ENCODE measurements at places on chromosomes 7 and 10.

DNA sequence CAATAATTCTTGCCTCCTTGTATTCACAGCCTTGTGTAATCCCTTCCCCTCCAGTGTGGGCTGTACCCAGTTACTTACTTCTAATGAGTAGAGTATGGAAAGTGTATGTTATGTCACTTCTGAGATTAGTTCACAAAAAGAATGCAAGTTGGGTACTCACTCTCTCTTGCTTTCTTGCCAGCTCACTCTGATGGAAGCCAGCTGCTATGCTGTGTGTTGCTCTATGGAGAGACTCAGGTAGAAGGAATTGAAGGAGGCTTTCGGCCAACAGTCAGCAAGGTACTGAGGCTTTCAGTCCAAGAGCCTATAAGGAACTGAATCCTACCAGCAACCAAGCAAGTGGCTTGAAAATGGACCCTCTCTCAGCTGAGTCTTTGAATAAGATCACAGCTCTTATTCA lies 9.7 kb upstream of the BICC1 start:
- no peak for DNase-seq

- no peak for DNase-seq
Observed at GRCh38 chr7:1455955-1456354, 3.3 kb downstream of the MICALL2 start.

GRCh38 chr7:92685136-92686042 lies 95.2 kb upstream of the FAM133B start:
- peak; percentile 25 for DNase-seq

GRCh38 chr7:47405921-47406800 lies 175.8 kb downstream of the TNS3 start:
- DNase-seq: no peak

GRCh38 chr10:126569513-126570244 lies 100.8 kb downstream of the C10orf90 start:
- no peak for DNase-seq

- DNase-seq: no peak
Observed at GRCh38 chr7:116426428-116427156, 72.9 kb upstream of the CAV2 start.

DNA sequence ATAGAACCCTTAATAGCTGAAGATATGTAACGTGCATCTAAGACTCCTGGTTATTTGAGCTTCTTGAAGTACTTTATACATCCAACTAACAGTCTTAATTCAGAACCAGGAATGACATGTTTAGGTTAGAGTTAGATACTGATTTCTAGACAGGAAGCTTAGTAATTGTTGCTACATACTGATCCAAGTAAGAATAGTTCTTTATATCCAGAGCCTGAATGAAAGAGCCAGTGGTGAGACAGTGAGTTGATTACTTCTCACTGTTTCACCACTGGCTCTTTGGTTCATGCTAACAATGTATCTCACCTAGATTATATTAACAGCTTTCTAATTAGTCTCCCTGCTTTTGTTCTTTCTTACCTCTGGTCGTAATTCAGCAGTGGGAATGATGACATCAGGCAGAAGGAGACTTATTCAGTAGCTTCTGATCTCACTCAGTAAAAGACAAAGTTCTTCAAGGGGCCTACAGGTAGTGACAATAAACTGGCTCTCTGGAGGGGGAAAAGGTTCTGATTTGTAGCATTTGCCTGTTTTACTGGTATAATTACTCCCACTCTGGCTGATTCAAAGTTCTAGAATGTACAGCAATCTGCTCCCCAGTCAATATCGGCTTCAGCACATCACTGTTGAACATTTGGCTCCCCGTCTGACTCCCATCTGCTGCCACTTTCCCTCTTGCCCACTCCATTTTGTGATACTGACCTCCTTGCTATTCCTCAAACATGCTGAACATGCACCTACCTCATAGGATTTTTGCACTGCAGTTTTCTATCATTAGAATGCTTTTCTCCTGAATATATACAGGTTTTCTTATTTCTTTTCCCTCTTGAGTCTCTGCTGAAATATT lies 29.1 kb downstream of the MCU start:
- DNase-seq: no peak

DNA sequence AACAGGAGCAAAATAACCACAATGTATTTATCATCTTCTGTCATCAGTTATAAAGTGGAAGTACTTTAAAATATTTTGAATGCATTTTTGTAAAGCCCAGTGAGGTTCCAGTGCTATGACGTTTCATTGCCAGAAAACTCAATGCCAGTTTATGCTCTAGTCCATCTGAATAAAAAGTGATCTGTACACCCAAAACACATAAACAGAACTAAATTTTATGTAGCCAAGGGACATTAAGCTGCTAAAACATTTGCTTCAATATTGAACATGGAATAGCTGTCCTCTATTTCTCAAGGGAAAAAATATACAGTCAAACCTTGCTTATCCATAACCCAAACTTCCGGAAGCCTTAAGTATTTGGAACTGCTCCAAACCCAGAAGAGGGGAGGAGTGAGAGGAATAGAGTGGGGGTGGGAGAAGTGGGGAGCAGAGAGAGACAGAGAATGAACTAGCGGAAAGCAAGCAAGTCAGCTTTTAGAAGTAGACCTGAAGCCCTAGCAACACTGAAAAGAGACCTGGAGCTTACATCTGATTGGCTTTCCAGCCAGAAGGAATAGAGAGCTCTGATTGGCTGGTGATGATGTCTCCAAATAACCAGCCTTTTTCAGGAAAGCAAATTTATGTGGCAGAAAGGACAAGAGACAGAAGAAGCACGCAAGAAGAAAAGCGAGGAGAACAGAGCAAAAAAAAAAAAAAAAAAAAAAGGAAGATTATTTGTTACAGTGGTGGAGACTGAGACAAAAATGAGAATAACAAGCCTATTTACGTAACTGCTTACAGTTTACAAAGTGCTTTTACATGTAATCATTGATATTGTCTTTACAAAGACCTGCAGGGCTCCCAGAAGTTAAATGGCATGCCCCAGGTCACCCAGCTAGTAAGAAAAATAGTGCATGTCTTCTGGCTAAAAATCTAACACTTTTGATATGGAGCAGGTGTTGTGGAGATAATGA lies 196.0 kb downstream of the RNLS start:
- DNase-seq: no peak

- DNase-seq: no peak
Observed at GRCh38 chr10:3783682-3784432, 1.2 kb downstream of the KLF6 start.
